ENCODE measurements at places on chromosomes 6 and 20. TPM values are rescaled to one million over a fixed set of nuclear protein-coding genes. Genes with fewer than 3 reads are reported as not detected.

Gene ZSCAN23
- 6.8 TPM for total RNA-seq

Gene HLA-DRB5
- total RNA-seq: 80.2 TPM

Gene SLC39A7
- total RNA-seq: 61.3 TPM

DNA sequence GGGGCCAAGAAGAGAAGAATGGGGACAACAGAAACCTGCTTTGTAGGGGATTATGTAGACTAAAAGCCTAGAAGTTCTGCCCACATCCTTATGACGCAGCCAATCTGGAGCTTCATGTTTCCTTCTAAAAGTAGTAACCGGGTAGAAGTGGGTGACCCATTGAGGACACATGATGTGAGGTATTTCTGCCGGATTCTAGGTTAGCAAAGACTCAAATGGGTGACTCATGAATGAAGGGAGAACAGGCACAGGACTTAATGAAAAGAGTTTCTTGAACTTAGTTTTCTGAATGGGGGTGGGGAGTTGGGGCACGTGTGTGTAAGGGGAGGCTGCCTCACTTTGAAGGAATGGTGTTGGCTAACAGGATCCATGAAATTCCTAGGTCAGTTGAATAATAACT is 68.8 kb downstream of the CDS2 start:
- DNase-seq: no peak

Gene TGM3
- total RNA-seq: 0.10 TPM
